Stimulated activated CD4-positive, alpha-beta T cell treated with anti-CD3 and anti-CD28 coated beads, Interleukin-12 subunit alpha, Interleukin-12 subunit beta, amount 100 ng/mL, for 24 hours (primary cell): ENCODE measurements at places on chromosomes 16 and 17.

DNA sequence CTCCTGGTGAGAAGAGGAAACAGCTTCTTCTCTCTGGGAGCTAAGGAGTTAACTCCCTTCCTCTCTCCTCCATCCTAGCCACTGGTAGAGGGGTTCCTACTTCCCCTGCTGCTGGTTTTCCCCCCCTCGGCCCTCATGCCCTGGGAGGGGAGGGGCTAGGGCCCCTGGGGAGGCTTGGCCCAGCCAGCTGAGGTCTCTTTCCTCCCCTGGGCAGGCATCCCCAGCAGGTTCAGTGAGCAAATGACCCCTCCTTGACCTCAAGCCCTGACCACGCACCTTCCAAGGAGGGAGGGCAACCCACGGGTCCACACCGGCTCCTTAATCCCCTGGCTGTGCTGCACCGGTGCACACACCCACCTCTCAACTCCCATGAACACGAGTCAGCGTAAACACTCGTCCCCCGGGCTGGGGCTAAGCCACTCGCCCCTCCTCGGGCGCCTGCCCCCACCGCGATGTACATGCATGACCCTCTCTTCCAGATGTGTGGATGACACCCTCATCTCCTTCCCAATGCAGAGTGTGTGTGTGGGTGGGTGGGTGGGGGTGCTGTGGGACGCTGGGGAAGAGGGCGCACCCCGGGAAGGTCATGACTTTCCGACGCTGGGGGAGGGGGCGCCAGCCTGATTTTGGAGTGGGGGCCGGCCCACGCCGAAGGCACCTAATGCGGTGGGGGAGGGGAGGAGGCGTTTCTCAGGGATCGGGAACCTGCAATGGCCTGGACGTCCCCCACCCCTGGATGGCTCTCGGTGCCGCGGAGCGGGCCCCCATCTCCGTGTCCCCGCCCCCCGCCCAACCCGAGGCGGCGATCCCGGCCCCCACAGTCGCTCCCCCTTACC lies 33.7 kb downstream of the SRCIN1 start:
- DNase-seq = no peak

- DNase-seq = no peak
Measured at GRCh38 chr17:81517339-81518112, 4.9 kb upstream of the ACTG1 start.

DNA sequence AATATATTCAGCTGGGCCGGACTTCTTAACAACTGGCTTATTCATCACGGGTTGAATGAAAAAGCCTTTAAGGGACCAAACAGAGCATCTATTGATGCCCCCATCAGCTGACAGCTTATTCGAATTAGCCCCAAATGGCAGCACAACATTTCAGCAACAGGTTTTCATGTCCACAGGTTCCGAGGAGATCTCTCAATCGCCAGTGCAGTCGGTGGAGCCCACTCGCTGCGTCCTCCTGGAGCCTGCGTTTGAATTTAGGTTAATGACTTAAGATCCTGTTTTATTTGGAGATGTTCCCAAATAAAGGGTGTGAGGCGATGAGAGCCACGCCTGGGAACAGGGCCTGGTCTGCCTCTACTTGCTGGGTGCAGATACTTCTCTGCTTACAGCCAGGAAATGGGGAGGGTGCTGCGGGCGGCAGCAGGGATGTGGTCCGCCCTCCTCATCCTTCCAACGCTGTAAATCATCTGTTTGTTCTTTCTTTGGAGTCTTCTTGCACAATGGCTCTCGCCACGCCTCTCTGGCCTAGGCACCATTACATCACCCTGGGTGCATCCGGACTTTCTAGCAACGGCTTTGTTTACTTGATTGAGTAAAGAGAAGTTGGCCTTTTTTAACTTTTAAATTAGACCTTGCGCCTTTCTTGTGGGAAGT lies 22.6 kb downstream of the NDE1 start:
- peak; percentile 35 for DNase-seq

- DNase-seq = no peak
Measured at GRCh38 chr16:29943846-29944799, 17.8 kb upstream of the TMEM219 start.

- DNase-seq = no peak
Measured at GRCh38 chr17:61401389-61402072, 1.9 kb downstream of the TBX2 start.

GRCh38 chr16:14500791-14501190 lies 129.3 kb downstream of the PARN start:
- no peak for DNase-seq

DNA sequence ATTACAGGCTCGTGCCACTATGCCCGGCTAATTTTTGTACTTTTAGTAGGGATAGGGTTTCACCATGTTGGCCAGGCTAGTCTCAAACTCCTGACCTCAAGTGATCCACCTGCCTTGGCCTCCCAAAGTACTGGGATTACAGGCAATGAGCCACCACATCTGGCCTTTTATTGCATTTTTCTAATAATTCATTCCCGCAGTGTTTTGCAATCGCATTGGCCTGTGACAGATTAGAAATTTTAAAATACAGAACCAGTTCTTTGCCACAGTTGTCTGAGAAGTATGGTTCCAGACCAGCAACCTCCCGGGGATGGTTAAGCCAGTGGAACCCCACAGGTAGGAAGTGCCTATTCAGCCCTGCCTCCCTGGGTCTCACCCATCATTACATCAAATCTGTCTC lies 3.2 kb upstream of the CRHR1 start:
- no peak for DNase-seq

GRCh38 chr16:19316846-19317245 lies 31.3 kb downstream of the CLEC19A start:
- DNase-seq = no peak

- no peak for DNase-seq
Measured at GRCh38 chr17:62781831-62782251, 26.3 kb downstream of the MARCHF10 start.

DNA sequence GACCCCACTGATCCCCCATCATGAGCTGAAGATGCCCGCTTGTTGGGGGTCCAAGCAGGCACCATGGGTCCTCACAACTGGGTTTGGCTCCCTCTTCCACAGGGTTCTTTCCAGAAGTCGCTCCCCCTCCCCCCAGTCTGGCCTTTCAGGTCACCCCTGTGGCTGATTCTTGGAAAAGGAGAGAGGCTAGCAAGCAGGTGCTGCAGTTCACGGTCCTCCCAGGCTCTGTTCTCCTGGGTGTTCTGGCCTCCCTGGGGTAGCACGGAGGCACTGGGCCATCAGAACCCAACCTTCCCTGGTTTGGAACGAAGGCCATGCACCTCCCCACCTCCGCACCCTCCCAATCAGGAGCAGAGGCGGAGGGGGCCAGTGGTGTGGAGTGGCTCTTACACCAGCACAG lies 18.9 kb downstream of the CACNA1G start:
- no peak for DNase-seq

DNA sequence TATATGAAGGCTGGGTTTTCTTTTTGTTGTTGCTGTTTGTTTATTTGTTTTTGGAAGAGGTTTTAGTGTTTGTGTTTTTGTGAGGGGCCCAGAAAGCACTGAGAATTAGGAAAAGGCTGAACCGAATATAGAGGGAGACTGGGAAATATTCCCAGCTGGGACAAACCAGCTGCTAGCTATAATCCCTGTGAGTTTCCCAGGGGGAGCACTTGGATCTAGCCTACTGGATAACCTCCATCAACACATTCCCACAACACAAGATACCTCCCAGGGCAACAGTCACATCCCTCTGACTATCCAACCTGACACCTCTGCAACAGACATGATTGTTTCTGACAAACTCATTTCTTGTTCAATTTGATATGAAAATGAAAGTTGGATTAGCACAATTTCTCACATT lies 16.7 kb downstream of the CDH11 start:
- no peak for DNase-seq

- no peak for DNase-seq
Measured at GRCh38 chr16:68951991-68952877, 108.9 kb downstream of the TANGO6 start.

- DNase-seq = no peak
Measured at GRCh38 chr17:72523491-72523890, 402.7 kb downstream of the SOX9 start.

- no peak for DNase-seq
Measured at GRCh38 chr17:74780443-74781238, 4.5 kb upstream of the NAT9 start.

DNA sequence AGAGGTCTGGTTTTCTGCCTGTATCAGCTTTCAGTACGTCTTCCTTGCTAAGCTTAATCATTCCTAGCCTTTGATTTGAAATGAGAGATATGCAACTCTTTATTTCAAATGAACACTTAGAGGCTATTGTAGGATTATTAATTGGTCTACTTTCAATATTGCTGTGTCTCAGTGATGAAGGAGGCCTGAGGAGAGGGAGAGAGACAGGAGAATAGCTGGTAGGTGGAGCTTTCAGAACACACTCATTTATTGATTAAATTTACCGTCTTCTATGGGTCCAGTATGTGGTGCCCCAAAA lies 187.0 kb downstream of the BCAS3 start:
- no peak for DNase-seq

GRCh38 chr16:31085411-31085810 lies 3.3 kb downstream of the PRSS53 start:
- no peak for DNase-seq

- no peak for DNase-seq
Measured at GRCh38 chr16:53378138-53378537, 56.1 kb upstream of the RBL2 start.

GRCh38 chr16:52573365-52574299 lies 26.7 kb upstream of the TOX3 start:
- no peak for DNase-seq

DNA sequence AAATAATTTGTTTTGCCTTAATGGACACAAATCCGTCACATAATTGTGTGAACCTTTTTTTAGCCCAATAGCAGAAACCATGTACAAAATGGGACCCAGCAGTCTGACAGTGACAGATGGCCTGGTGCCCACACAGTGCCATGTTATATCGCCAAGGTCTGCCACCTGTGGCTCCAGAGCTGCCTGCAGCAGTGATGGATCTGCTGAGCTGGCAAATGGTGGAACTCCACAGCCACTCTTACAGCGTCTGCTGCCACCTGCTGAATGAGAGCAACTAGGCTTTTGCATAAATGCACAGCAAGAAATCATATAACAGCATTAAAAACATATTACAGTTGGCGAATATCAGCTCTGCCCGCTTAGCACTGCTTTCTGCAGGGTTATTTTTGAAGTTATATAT lies 59.4 kb downstream of the NUP93 start:
- DNase-seq = no peak

GRCh38 chr17:34892461-34893249 lies 68.6 kb downstream of the CCT6B start:
- peak; percentile 7 for DNase-seq

GRCh38 chr17:1705004-1705403 lies 5.2 kb downstream of the TLCD2 start:
- no peak for DNase-seq
